T-cell (primary cell): ENCODE measurements at places on chromosomes 4 and X. TPM values are rescaled to one million over a fixed set of nuclear protein-coding genes. Genes with fewer than 3 reads are reported as not detected.

HSD17B10 gene
- 39.4 TPM for total RNA-seq

GIMD1 gene
- total RNA-seq = not detected

SLBP gene
- total RNA-seq = 30.2 TPM

CSAG2 gene
- not detected for total RNA-seq

RNF128 gene
- total RNA-seq = not detected

PHEX gene
- 0.07 TPM for total RNA-seq

MAEA gene
- 62.3 TPM for total RNA-seq

GATA1 gene
- total RNA-seq = 0.43 TPM

BMP3 gene
- not detected for total RNA-seq

P2RY4 gene
- 1.2 TPM for total RNA-seq

IQSEC2 gene
- 1.4 TPM for total RNA-seq

RTL9 gene
- total RNA-seq = not detected

EGF gene
- total RNA-seq = not detected

RRH gene
- total RNA-seq = not detected

UCP1 gene
- total RNA-seq = not detected

TRPC5OS gene
- not detected for total RNA-seq

NAP1L5 gene
- 10.4 TPM for total RNA-seq

DKK2 gene
- not detected for total RNA-seq

GPR119 gene
- total RNA-seq = not detected

KCTD8 gene
- not detected for total RNA-seq

HAND2 gene
- total RNA-seq = not detected

UGT2B17 gene
- 0.35 TPM for total RNA-seq

TECRL gene
- not detected for total RNA-seq

HTT gene
- total RNA-seq = 61.4 TPM

POU3F4 gene
- not detected for total RNA-seq

TCEAL5 gene
- total RNA-seq = not detected

SGCB gene
- total RNA-seq = 7.7 TPM

FATE1 gene
- not detected for total RNA-seq

SASH3 gene
- total RNA-seq = 163 TPM

LPAR4 gene
- total RNA-seq = not detected

TMPRSS11F gene
- not detected for total RNA-seq

XK gene
- total RNA-seq = not detected

HEPH gene
- 0.39 TPM for total RNA-seq

RAB28 gene
- total RNA-seq = 15.1 TPM

TBC1D9 gene
- 0.90 TPM for total RNA-seq

NEUROG2 gene
- total RNA-seq = not detected

GLRA3 gene
- not detected for total RNA-seq

DGKK gene
- not detected for total RNA-seq

TRIM60 gene
- not detected for total RNA-seq

POU4F2 gene
- total RNA-seq = not detected

AREG gene
- total RNA-seq = 0.59 TPM

NAA11 gene
- not detected for total RNA-seq

NEXMIF gene
- 2.0 TPM for total RNA-seq

HTN3 gene
- total RNA-seq = not detected

IL2RG gene
- total RNA-seq = 330 TPM

SLC10A4 gene
- not detected for total RNA-seq

PLS3 gene
- total RNA-seq = 0.33 TPM

MAP7D3 gene
- 10.5 TPM for total RNA-seq

C4orf54 gene
- not detected for total RNA-seq

FHIP1A gene
- 1.6 TPM for total RNA-seq

MAGEB17 gene
- total RNA-seq = not detected

SSX2 gene
- not detected for total RNA-seq

REPS2 gene
- 0.68 TPM for total RNA-seq

NUP62CL gene
- total RNA-seq = 3.9 TPM

PCYT1B gene
- total RNA-seq = 0.06 TPM
